ENCODE measurements at places on chromosomes 12 and 14.

DNA sequence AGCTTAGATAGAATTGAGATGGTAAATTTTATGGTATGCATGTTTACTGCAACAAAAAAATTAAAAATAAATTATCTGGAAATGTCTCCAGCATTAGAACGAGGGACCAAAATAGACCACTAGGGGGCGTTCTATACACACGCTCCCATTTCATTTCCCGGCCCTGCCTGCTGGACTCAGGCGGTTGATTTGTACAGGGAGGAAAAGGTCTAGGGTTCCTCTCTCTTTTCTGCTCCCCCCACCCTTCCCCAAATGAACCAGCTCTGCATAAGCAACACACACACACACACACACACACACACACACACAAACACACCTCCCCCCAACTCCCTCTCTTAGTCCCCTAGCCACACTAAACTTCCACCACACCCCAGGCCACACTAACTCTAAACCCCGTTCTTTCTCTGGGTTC lies 7.8 kb upstream of the DTX1 start:
- DNase-seq: peak; percentile 85

DNA sequence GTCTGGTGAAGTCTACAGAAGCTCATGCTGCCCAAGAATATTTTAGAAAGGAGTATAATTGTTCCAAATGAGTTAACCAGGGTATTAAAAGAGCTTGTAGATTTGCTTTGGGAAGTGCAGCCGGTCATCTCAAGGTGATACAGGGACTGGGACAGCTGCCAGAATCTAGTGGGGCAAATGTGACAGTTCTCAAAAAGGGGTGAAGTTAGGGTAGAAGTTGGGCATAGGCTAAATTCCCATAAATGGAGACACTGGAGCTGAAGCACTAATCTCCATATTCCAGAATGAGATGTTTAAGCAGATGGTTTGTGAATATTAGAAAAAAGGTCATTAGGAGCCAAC lies 94.7 kb downstream of the ANO6 start:
- DNase-seq: no peak

- no peak for DNase-seq
Observed at GRCh38 chr12:124395284-124395752, 100.4 kb downstream of the RFLNA start.

DNA sequence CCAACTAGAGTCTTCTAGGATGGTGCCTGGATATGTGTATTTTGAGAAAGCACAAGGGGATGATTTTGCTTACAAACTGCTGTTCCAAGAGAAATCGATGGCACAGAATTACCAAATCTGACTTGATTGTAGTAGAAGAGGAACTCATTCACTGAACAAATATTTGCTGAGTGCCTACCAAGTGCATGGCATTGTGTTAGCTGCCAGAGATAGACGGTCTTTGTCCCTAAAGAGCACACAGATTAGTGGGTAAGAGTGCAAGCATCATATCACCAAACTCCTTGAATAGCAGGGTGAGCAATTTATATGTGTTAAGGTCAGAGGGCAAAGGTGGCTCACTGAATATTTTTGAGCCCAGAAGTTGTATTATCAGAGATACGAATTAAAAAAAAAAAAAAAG lies 3.5 kb upstream of the FOXN3 start:
- no peak for DNase-seq

DNA sequence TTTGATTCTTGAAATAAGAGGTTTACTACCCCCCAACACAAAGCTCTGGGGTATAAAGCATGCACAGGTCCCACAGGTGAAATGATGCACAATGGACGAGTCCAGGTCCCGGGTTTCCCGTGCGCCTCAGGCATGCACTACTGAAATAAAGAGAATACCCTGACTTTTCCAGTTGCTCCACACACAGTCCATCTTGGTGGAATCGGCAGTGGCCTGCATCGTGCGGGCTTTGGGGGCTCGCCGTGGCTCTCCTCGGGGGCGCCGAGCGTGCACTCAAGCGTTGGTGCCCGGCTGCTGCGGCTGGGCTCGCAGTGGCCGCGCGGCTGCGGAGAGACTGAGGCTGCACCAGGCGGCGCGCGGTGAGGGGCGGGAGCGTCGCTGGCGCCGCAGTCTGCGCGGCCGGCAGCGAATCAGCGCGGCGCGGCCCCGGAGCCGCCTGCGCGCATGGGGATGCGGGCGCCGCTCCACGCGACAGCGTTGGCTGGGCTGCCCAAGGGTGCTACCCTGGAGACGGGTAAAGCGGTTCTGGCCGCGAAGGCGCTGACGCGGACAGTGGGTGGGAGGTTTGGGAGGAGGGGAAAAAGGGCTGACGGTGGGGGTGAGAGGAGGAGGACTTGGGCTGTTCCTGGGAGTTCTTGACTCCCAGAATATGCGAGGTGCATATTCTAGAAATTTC lies 53.8 kb upstream of the CCDC175 start:
- peak; percentile 43 for DNase-seq

- DNase-seq: no peak
Observed at GRCh38 chr12:79884401-79885006, 50.4 kb downstream of the PPP1R12A start.

DNA sequence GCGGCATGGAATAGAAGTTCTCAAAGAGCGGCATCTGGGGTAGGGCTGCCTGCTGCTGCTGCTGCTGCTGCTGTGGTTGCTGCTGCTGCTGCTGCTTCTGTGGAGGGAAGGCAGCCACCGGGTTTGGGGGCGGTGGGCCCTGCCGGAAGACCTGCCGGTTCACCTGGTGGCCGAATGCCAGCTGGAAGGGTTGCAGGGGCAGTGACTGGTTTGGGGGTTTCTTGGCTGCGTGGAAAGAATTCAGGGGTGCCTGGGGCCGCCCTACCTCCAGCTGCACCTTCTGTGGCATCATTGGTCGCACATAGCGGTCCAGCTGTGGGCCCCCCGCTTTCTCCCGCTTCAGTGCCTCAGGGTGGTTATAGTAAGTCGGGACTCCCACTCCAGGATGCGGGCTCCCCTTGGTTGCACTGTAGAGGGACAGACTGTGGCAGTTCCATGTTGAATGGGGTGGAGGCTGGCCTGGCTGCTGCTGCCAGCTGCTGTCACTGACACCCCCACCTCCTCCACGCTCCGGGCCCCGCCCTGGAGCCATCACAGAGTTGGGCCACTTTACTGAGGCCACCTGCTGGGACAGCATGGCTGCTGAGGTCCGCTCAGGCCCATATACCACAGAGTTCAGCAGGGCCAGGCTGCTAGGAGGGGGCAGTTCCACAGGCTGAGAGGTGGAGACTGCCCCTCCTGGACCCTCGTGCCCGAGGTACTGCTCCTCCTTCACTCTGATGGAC lies 25.2 kb upstream of the PNMA1 start:
- no peak for DNase-seq

GRCh38 chr14:97380539-97380941 lies 583.4 kb downstream of the VRK1 start:
- DNase-seq: no peak

- DNase-seq: peak; percentile 26
Observed at GRCh38 chr14:106210650-106211049, 684.3 kb downstream of the TMEM121 start.

DNA sequence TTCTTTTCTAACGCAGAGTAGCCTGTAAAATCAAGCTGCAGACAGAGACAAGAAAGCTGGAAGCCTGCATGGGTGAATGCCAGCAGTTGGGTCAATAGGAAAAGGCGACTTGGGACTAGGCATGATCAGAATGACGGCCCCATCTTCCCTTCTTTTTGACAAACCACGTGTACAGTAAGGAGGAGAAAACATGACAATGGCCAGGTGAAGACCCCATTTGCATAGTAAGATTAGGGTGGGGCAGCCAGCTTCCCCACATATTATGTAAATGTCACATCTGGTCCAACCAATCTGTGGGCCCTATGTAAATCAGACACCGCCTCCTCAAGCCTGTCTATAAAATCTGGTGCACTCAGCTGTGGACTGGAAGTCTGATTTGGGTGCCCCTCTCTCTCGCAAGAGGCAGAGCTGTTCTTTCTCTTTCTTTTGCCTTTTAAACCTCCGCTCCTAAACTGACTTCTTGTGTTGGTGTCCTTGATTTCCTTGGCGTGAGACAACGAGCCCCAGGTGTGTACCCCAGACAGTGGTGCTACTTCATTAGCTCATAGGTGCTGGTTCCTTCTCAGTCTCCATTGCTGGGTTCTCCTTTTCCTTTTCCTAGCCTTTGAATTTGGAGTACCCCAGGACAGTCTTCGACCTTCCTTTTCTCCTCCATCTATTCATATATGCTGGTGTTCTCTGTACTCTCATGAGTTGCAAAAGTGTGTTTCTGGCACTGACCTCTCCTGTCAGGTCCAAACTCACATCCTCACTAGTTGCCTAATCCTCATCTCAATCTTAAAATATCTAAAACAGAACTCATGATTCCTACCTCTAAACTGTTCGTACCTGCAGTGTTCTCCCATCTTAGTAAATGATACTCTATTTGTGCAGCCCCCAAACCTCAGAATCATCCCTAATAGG lies 9.4 kb upstream of the DHRS7 start:
- no peak for DNase-seq

- no peak for DNase-seq
Observed at GRCh38 chr12:59484575-59484974, 111.3 kb upstream of the SLC16A7 start.

GRCh38 chr14:21096978-21097635 lies 1.3 kb downstream of the ZNF219 start:
- no peak for DNase-seq

DNA sequence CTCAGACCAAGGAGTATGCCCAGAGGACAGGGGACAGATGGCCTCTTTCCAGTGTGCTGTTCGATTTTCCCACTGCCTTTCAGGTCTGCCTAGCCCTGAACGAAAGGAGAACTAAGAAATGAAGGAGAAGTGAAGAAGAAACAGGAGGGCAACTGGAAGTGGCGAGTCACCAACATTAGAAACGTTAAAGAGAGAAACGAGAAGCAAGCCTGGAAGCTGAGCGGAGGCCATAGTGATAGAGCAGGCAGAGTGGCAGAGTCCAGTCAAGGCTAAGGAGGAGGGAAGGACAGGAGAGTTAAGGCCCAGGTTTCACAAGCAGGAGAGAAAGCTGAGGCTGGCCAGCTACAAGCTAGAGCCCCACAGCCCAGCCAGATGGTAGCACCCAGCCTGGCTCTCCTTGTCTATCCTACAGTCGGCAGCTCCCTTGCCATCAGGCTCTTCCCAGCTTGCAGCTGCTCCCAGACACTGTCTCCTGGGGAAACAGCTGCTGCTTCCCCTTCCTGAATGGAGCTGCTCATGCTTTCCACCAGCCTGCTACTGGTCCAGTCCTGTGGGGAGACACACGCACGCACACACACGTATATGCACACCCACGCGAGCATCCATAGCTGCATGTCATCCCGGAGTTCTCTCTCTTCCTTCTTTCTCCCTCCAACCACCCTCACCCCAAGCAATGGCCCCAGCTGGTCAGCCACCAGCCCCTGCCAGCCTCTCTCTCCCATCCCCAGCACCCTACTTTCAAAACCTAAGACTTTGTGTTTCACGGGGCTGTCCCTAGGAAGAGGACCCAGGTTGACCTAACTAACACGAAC lies 139.7 kb upstream of the CCND2 start:
- DNase-seq: no peak

DNA sequence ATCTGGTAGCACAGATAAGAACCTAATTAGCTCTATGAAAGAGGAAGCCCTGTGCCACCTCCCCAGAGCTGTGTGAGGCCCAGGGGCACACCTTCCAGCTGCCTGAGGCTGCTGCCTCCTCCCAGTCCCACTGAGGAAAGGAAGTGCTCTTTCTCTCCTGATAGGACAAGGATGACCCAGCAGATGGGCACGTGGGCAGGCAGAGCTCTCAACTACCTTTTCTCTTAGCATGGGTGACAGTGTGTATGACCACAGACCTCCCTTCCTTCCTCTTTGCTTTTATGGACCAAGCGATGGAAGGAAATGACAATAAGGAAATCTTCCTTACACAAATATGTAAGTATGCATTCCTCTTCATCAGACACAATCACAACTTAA lies 127.6 kb upstream of the AMIGO2 start:
- no peak for DNase-seq

DNA sequence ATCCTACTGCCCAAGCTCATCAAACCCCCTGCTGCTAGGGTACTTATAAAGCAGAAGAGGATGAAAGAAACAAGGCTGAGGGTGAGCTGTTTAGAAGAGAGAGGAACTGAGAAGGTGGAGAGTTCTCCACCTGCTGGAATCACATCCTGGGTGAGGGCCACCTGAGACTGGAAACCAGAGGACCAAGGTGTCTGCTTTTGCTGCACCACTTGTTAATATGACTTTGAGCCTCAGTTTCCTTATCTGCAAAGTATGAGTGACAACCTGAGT lies 203.2 kb upstream of the SSTR1 start:
- DNase-seq: no peak

DNA sequence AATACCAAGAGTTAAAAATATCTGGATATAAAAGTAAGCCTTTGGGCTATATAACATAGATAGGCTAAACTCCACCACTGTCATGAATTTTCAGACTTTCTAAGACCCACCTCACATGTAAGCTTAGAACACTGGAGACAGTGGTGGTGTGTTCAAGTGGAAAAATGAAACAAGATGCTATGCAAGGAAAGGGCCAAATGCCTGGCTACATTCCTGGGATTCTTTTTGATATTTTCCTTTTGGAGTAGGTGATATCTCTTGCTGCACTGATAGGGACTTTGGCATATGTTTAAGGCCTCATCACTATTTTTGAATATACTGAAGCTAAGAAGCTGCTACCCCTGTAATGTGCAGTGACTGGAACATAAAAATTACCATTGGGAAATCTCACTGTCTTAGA lies 341.3 kb downstream of the SLC16A7 start:
- DNase-seq: no peak

DNA sequence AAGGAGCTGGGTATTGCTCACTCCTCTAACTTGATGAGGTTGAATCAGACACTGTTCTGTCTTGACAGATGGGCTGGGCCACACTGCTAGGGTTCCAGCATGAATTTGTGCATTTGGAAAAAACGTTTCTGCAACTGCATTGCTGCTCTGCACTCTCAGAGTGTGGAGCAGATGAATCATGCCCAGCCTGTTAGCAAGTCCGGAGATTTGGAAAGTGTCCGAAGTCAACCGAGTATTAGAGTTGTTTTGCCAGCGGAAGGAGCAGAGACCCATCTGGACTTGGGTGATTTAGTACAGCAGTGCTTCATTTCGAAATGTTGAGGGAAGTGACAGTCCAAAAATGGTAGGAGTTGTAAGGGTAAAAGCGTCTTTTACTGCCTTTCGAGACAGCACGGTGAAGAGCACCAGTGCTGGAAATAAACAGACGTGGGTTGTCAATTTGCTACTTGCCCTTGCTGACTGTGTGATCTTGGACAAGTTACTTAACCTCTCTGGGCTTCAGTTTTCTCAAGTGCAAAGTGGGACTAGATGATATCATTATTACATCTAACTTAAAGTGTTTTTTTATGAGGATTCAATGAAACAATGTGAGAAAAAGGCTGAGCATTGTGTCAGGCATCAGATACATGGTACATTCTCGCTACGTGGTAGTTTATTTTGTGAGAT lies 139.5 kb downstream of the CHST11 start:
- DNase-seq: no peak

- DNase-seq: peak; percentile 23
Observed at GRCh38 chr12:100926669-100927248, 132.2 kb downstream of the ANO4 start.

- DNase-seq: peak; percentile 42
Observed at GRCh38 chr12:112419297-112420133, 768 bp downstream of the PTPN11 start.

GRCh38 chr14:80906946-80907345 lies 34.6 kb downstream of the CEP128 start:
- DNase-seq: no peak

GRCh38 chr12:45575823-45576475 lies 153.6 kb upstream of the ARID2 start:
- no peak for DNase-seq
